LHCN-M2 (cell line): ENCODE measurements at places on chromosomes 7 and 10. TPM values are rescaled to one million over a fixed set of nuclear protein-coding genes. Genes with fewer than 3 reads are reported as not detected.

Gene PIK3AP1
- total RNA-seq = 0.11 TPM in 1 of 2 replicates, not detected in the other

Gene ARPC1A
- total RNA-seq = 321 and 332 TPM in 2 replicates

Gene SUGCT
- 23.3 and 29.0 TPM in 2 replicates for total RNA-seq

GRCh38 chr7:55088107-55088506 is 69.3 kb downstream of the EGFR start:
- DNase-seq = no peak

DNA sequence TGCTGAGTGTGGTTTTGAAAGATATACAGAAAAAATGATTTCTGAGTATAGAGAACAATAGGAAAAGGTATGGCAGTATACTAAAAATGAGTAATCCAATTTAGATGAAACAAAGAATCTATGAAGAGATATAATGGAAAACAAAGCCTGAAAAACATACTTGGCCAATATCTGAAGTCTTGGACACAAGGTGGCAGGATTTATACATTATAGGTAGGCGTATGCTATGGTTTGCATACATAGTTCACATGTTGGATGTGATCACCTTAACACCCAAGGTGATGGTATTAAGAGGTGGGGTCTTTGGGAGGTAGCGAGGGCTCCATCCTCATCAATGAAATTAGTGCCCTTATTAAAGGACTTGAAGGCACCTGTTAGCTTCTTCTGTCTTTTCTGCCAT is 34.5 kb upstream of the BPGM start:
- no peak for DNase-seq

DNA sequence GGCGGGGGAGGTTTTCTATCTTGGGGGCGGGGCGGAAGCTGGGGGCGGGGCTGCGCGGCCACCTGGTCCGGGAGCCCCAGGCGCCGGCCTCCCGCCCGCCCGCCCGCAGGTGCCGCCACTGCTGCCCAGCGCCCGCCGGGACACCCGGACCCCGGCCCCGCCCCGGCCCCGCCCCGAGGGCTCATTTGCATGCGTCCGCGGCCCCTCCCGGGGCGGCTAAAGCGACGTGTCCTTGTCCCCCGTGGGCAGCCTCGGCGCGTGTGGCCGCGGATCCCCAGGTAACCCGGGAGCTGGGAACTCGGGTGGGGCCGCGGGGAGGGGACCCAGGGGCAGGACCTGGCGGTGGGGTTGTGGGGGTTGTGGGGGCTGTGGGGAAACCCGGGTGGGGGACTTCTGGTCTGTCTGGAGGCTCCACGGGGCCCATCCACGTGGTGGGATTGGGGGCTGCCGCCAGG is at the start of gene BHLHA15:
Gene BHLHA15 (plus strand): TSS at position 219 of the 455 bp plus-strand sequence. CDS start 871 bp downstream, outside the sequence.
- DNase-seq = no peak

DNA sequence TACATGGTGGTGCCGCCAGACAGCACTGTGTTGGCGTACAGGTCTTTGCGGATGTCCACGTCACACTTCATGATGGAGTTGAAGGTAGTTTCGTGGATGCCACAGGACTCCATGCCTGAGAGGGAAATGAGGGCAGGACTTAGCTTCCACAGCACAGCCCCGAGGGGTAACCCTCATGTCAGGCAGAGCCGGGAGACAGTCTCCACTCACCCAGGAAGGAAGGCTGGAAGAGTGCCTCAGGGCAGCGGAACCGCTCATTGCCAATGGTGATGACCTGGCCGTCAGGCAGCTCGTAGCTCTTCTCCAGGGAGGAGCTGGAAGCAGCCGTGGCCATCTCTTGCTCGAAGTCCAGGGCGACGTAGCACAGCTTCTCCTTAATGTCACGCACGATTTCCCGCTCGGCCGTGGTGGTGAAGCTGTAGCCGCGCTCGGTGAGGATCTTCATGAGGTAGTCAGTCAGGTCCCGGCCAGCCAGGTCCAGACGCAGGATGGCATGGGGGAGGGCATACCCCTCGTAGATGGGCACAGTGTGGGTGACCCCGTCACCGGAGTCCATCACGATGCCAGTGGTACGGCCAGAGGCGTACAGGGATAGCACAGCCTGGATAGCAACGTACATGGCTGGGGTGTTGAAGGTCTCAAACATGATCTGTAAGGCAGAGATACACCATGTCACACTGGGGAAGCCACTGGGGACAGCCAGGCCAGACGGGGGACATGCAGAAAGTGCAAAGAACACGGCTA is 104.6 kb upstream of the TNRC18 start:
- peak; percentile 40 for DNase-seq

DNA sequence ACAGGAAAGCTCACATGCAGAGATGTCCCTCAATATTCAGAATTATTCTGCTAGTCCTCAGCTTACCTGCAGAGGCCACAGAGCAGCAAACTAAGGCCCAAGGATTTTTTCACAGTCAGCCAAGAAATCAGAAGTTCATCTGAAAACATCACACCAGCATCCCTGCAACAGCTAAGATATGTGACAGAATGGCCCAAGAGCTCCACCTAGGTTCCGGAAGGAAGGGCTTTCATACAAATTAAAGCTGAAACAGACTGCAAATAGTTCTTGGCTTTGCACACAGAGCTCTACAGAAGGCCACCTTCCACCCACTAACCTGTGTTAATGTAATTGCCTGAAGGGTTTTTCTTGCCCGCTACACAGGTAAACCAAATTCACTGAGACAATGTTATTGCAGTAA is 438.8 kb upstream of the C7orf33 start:
- no peak for DNase-seq

- no peak for DNase-seq
These were observed 139.2 kb downstream of the AMPH start for GRCh38 chr7:38492010-38492409.

GRCh38 chr10:35462491-35462934 is 126.2 kb downstream of the CCNY start:
- DNase-seq = peak; percentile 42

GRCh38 chr7:142913051-142913450 is 20.5 kb downstream of the TRPV5 start:
- DNase-seq = no peak
